ENCODE measurements at places on chromosomes 11 and 22.

DNA sequence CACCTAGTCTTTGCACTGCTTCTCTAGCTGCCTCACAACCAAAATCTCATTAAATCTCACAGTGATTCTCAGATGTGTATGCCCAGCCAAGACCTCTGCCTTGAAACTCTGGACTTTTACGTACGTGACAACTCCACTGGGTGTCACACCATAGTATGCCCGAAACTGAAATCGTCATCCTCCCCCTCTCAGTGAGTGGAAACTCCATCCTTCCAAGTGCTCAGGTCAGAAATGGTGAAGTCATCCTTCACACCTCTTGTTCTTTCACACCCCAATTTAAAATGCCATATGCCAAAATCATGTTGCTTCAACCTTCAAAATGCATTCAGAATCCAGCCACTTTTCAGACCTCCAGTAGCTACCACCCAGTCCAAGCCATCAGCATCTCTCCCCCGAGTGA lies 42.5 kb downstream of the SFI1 start:
- DNase-seq = no peak

DNA sequence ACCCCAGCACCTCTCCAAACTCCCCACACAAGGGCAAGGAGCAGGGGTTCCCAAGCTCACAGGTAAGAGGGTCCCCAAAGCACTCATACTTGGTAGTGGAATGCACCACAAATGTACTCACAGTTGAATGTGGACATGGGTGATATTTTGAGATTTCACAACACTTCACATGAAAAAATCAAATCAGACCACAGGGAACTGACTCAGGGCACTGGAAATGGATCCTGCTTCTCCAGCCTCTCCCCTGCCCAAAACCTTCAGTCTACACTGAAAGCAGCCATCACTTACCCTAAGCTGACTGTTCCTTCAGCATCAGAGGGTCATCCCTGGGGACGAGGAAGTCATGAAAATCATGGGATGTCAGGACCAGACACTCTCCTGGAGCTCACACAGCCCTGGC lies 40.2 kb downstream of the SCGB1A1 start:
- DNase-seq = no peak

DNA sequence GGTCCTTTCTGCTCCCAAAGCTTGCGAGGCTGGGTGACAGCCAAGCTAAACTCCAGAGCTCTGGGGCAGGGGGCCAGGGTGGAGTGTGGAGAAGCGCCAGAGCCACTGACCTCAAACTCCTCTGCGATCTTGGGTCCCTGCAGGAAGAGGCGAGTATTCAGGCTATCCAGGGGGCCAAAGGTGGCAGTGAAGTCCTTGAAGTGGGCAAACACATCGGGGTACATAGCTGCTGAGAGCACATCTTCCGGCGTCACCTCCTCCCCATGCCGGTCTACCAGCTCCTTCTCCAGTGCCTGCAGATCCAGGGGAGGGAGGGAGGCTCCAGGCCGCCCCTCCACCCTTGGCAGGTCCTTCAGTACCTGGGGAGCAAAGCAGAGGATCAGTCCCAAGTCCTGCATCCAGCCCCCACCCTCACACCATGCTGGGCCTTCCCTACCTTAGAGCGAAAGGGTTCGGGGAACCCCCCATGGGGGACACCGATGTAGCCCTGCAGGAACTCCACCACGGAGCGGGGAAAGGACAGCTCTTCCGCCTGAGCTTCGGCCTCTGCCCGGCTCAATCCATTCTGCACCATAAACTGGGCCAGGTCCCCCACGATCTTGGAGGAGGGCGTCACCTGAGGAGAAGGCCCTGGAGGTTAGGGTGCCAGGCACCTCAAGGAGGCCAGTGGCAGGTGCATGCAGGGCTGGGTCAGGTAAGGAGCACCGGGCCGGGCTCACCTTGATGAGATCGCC lies 6.4 kb downstream of the RCE1 start:
- no peak for DNase-seq

GRCh38 chr11:87076874-87077429 lies 39.2 kb downstream of the TMEM135 start:
- DNase-seq = no peak

DNA sequence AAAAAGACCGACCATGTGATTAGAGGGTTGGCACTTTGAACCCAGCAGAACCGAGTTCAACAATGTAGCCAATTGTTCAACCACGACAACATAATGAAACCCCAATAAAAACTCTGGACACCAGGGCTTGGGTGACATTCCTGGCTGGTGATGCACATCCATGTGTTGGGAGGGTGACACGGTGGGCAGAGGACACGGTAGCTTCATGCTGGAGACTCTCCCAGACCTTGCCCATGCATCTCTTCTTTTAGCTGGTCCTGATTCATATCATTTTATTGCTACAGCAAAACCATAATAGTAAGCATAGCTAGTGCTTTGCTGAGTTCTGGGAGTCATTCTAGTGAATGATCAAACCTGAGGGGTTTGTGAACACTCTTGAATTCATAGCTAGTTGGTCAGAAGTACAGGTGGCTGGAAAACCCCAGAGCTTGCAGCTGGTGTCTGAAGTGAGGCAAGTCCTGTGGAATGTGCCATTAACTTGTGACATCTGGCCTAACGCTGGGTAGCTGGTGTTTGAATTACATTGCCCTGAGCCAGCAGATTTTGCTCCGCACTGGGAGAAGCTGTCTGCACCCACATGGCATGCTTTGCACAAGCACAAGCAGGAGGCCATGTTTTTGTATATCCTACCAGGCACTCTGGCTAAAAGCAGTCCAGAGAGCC lies 14.0 kb downstream of the RPUSD4 start:
- no peak for DNase-seq

DNA sequence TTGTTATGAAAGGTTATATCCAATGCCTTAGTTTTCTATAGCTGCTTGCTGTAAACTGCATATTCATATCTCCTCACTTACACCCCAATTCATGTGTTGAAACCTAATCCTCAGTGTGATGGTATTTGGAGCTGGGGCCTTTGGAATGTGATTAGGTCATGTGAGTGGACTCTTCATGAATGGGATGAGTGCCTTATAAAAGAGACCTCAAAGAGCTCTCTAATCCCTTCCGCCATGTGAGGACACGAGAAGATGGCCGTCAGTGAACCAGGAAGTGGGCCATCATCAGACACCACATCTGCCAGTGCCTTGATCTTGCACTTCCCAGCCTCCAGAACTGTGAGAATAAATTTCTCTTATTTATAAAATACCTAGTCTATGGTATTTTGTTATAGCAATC lies 79.3 kb downstream of the CYP2R1 start:
- no peak for DNase-seq

- DNase-seq = no peak
Measured at GRCh38 chr22:50530877-50531545, 1.2 kb upstream of the TYMP start.

DNA sequence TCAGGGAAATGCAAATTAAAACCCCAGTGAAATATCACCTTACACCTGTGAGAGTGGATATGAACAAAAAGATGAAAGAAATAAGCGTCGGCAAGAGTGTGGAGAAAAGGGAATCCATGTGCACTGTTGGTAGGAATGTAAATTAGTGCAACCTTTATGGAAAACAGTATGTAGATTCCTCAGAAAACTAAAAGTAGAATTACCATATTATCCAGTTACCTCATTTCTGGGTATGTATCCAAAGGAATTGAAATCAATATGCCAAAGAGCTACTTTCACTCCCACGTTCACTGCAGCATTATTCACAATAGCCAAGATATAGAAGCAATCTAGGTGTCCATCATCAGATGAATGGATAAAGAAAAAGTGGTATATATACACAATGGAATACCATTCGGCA lies 246.0 kb upstream of the ARHGAP20 start:
- no peak for DNase-seq

DNA sequence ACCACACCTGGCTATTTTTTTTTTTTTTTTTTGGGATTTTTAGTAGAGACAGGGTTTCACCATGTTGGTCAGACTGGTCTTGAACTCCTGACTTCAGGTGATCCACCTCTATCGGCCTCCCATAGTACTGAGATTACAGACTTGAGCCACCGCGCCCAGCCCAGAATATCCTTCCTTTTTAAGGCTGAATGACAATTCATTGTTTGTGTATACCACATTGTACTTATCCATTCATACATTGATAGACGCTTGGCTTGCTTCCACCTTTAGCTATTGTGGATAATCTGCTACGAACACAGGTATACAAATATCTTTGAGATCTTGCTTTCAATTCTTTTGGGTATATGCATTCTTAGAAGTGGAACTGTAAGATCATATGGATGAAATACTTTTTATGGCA lies 10.8 kb upstream of the RASSF10 start:
- DNase-seq = no peak

DNA sequence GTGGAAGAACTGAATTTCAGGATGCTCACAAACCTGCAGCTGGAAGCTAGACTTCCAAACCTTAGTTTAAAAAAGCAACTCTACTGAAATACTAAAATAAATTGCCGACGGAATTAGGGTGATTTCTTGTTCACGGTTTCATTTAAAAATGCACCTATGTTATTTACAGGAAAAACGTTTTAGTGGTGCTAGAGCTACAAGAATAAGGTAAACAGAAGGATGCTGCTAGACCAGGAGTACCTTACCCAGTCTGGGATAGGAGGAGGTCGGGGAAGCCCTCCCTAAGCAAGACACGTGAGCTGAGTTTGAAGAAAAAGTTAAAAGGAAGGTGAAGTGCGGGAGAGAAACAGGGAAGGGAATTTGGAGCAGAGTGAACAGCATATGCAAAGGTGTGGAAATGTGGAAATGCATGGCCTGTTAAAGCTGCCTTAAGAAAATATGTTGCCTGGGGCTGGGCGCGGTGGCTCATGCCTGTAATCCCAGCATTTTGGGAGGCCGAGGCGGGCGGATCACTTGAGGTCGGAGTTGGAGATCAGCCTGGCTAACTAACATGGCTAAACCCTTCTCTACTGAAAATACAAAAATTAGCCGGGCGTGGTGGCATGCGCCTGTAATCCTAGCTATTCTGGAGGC lies 1.4 kb upstream of the FTH1 start:
- no peak for DNase-seq

- DNase-seq = no peak
Measured at GRCh38 chr22:44426981-44427380, 71.1 kb downstream of the RTL6 start.

DNA sequence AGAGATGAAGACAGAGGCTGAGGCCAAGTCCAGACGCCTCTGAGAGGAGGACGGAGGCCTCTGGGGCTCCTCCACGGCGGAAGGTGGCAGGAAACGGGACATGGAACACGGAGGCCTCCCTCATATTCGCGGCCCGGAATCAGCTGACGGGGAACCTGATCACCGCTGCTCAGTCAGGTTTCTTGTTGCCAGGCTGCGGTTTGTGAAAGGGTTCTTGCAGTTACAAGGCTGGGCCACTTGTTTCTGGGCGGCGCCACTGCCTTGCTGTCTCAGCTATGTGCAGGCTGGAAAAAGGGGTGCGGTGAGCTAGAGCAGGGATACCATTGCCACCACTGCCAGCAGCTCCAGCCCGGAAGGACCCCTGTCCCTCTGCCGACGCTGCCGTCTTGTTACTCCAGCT lies 10.0 kb upstream of the MMP1 start:
- no peak for DNase-seq

DNA sequence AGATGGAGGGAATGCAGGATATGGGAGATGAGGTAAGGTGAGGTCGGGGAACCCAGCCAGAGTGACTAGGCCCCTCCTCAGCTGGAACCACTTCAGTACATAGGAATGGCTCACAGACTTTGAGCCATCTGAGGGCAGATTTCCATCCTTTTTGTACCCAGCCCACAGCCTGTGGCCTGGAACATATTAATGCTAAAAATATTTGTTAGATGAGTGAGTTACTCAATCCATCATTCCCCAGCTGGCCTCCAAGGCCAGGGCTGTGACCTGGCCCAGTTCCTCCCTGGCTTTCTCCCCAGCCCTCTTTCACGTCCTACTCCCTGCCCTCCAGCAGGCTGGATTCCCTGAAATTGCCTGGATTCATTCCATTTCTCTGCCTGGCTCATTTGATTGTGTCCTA lies 57.2 kb upstream of the PRDM11 start:
- DNase-seq = no peak

DNA sequence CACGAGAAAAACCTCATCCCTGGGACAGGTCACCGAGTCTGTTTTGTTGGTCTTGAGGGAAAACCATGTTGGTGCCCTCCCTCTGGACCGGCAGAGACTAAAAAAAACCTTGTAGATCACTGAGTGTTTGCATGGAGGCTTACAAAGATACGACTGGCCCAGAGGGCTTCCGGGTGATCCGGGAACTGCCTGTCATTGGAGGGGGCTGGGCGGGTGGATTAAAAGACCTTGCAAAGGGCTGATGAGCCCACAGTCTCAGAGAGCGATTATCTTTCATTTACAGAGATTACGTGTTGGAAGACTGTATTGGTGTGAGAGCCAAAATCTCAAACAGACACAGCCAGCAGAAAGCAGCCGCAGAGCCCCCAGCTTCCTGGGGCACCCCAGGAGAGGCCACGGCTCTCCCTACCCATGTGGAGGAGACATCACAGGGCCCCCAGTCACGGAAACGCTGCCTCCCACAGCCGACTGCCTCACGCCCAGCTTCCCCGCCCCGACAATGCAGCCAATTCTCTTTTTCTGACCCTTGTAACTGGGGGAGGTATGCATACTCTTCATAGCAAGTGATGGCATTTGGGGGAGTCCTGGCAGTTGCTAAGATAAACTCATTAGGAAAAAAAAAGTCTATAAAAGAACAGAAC lies 426.4 kb downstream of the CTTN start:
- no peak for DNase-seq

DNA sequence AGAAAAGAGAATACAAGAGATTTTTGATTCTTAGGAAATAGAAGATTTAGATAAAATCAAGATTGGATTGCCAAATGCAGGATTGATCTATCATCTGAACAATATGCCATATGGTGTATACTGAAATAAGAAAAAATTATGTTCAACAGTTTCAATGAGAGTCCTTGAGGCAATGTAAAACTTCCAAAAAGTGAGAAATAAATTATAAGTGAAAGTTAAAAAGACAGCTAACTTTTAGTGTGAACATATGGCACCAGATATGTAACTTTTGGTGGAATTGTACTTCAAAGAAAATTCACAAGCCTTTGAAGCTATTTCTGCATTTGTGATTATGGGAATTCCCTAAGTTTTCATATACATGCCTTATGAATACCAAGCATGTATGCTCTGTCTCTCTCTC lies 200.5 kb upstream of the ANO3 start:
- DNase-seq = no peak

- no peak for DNase-seq
Measured at GRCh38 chr11:70033711-70034070, 44.4 kb upstream of the ANO1 start.

All from putamen (tissue), 1 donor.